ENCODE measurements at places on chromosomes 12 and 14.
A peak's percentile ranks its signal among the peaks of the same experiment; 100 is the strongest.

GRCh38 chr12:51822956-51823355 lies 25.6 kb downstream of the FIGNL2 start:
- DNase-seq = no peak

- DNase-seq = no peak
These were observed 117.2 kb upstream of the DIO3 start for GRCh38 chr14:101444116-101444515.

GRCh38 chr12:110762891-110763290 lies 20.2 kb upstream of the PPP1CC start:
- DNase-seq = no peak

DNA sequence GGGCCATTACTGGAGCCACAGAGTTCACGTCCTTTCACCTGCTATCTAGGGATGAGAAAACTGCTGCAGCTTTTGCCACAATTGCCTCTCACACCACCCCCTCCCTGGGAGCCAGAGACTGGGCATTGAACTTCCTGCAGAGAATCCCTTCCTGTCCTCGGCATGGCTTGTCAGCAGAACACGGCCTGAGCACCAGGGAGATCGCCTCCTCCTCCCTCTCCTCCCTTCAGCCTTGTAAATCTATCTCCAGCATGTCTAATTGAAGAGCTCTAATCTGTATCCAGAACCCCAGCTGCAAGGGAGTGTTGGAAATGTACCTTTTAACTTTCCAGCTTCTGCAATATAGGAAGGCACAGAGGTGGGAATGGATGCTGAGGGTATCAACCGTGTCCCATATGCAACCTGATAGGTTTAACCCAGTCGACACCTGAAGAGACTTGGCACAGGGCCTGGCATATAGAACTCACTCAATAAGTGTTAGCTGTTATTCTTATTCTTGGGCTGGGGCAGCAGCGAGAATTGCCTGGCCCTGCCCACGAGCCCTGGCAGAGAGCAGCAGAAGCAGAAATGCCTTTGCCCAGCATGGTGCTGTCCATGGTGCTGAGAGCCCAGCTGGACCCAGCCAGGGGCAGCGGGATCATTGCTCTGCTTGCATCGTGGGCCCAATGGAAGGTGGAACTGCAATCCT lies 26.8 kb downstream of the TMEM63C start:
- DNase-seq = no peak

GRCh38 chr12:56593909-56594621 lies 36.1 kb downstream of the BAZ2A start:
- DNase-seq = peak; percentile 57

- DNase-seq = no peak
These were observed 215.0 kb downstream of the KIF26A start for GRCh38 chr14:104353221-104353920.

DNA sequence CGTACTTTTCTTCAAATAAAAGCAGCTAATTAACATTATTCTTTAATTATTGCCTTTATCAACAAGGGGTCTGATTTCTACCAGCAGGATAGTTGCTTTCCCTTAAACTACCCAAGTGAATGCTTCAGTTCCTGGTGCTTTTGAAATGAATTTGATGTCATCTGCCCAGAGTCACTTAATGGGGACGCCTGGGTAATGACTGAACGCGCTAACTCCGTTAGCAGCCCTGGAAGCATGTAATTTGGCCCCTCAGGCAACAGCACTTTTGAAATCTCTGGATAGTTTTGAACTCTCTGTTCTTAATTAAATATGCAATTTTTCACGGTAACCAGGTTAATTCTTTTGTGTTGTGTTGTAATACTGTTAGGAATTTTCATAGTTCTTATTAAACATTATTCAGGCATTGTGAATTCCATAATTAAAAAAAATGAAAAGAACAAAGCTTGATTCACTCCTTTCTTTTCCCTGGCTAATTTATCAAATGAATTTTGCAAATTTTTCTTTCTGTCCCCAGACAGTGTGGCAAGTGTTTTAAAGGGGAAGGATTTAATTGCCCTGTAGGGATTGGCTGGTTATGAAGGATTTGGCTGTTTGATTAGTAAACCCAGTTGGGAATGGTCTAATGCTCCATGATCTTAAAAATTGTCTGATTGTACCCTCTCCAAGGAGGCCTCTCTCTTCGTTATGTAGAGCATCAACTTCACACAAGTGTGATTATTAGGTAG lies 137.5 kb upstream of the MYL2 start:
- no peak for DNase-seq

GRCh38 chr14:87869619-87870583 lies 123.1 kb downstream of the GALC start:
- DNase-seq = no peak

DNA sequence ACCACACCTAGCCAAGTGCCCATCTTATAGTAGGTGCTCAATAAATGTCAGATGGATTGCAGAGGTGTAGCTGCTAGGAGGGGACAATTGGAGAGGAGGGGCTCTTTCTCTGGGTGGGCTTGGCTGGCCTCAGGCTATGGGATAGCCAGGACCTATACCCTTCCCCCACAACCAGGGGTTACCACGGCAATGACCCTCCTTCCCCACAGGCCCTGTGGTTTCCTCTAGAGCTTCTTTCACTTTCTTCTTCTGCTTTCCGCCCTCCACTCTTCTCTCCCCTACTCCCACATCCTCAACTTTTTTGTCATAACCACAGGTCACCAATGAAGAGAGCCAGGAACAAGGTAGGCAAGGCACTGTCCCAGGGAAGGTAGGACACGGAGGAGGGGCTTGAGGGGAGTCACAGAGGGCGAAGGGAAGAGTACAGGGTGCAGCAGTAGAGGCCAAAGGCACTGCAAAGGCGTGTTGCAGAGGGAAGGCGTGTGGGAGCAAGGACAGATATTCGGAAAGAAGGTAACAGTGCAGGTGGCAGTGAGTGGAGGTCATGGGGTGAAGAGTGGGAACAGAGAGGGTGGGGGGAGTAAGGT lies 1.9 kb upstream of the ITGB7 start:
- no peak for DNase-seq

DNA sequence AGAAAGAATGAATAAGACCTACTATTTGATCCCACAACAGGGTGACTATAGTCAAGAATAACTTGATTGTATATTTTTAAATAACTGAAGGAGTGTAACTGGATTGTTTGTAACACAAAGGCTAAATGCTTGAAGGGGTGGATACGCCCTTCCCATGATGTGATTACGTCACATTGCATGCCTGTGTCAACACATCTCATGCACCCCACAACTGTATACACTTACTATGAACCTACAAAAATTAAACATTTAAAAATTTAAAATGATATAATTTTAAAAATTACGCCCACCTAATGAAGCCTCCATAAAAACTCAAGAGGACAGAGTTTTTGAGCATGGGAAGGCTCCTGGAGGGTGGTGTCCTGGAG lies 94.5 kb downstream of the SCARB1 start:
- no peak for DNase-seq

DNA sequence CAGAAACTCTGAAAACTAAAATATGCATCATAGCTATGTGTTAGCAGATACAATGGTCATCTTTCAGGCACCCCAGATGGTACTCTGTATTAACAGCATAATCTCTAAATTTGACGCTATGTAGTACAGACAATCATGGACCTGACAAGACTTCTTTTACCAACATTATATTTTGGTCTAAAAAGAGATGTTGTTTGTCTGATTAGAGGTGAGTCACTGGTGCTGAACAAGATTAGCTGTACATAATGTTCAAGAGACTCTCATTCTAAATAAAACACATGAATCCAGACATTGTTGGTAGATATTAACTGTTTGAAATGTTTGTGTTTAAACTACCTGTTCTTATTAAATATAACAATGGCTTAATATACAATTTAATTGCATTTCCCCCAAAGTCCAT lies 146.4 kb upstream of the LMNTD1 start:
- DNase-seq = no peak

GRCh38 chr14:31968107-31968810 lies 108.8 kb upstream of the ARHGAP5 start:
- DNase-seq = no peak

DNA sequence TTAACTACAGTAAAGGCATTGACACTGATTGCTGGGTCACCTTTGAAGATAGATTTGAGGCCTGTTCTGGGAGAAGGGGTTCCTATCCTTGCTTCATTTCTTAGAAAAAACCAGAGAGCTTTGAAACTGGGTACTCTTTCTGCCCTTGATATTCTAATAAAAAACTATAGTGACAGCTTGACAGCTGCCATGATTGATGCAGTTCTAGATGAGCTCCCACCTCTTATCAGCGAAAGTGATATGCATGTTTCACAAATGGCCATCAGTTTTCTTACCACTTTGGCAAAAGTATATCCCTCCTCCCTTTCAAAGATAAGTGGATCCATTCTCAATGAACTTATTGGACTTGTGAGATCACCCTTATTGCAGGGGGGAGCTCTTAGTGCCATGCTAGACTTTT lies 36.4 kb downstream of the CAND1 start:
- DNase-seq = no peak

- DNase-seq = no peak
These were observed at the start of gene KLRC4 for GRCh38 chr12:10409392-10409791. Gene KLRC4 (minus strand): TSS chr12:10409757. CDS start chr12:10409575, 182 bp downstream.

DNA sequence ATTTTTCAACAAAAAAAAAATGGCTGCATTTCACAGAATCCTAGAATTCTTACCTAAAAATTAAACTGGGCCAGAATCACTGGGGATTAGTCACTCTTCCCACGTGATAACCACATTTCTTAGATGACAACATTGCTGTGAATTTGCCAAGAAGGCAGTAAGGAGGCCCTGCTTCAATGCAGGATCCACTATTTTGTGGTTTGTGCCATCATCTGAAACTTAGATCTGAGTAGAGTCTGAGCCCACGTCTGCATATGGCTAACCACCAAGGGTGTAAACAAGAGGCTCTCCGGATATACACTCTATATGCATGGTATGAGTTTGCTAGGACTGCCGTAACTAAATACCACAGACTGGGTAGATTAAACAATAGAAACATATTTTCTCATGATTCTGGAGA lies 24.4 kb upstream of the TBX5 start:
- no peak for DNase-seq

DNA sequence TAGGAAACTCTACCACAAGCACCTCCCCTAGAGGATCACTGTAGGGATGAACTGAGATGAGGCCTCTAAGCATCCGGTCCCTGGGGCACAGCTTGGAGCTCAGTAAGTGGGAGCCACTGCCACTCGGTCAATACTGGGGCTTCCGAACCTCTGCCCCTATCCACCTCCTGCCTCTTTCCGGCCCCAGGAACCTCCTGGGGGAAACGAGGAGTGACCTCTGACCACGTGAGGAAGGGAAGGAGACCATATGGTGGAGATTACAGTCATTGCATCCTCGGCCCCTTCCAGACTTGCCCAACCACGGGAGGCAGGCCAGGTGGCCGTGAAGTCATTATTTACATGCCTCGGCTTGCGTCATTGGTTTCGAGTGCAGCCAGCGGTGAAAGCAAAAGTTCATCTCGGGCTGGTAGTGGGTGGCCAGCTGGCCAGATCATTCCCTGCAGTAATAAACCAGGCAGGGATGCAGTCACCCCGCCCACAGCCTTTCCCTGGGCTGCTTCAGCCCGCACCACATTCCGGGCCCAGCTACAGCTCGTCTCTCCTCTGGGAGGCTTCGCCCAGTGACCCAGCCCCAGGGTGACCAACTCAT lies 65.4 kb downstream of the C14orf132 start:
- no peak for DNase-seq

DNA sequence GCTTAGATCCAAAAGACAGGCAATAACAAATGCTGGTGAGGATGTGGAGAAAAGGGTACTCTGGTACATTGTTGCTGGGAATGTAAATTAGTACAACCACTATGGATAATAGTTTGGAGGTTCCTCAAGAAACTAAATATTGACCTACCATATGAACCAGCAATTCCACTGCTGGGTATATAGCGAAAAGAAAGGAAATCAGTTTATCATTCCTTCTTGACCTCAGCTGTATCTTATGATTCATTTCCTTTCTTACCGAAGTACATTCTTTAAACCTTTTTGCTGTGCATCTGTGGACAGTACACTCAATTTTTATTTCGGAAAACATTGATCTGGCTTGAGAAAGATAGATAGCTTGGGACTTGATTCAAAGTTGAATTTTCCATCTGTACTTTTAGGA lies 183.2 kb upstream of the LRFN5 start:
- DNase-seq = no peak

DNA sequence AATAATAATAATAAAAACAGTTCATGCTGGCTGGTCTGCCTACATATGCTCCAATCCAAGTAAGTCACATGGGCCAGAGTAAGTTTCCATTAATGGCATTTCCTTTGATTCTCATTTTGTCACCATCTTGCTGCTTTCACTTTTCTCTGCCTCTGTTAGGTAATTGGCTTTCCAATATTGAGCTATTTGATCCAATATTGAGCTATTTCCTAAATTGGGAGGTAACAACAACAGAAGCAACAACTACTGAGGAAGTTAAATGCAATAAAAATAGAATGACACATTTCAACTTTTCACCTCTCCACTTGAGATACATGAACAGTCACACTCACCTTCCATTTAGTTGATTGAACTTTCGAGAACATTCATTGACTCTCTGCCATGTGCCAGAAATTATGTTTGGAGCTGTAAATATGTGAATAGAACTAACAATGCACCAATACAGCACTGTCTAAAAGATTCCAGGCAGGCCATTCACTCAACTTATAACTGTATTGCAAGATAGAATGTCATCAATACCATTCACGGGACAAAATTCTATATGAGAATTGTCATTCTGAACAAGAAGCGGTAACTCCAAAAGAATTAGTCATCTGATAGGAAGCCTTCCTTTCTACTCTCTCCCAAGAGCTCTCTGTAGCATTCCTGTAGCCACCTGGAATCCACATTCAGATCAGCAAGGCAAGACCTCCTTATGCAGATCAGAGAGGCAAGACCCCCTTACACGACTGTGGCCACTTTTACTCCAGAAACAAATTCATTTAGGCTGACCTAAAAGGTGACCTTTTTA lies 136.4 kb downstream of the PHLDA1 start:
- no peak for DNase-seq

DNA sequence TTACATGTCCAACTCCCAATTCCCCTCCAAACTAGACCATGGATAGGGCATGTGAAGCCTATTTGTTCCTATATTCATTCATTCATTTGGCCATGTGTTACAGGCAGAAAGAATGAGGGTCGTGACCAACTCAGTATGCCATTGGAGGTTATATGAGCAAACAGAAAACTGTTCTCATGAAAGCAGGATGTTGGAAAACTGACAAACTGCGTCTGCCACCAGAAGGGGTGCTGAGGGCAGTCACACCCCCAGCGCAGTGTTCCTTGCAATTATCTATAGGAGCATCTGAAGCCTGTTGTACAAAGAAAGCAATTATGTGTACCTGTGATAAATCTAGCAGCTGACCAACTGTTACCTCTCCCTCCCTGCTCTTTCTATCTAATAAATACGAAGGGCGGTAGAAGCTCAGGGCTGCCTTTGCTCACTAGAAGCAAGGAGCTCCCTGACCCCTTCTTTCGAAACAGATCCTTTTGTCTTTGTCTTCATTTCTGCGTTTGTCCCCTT lies 21.1 kb downstream of the ENTPD5 start:
- DNase-seq = no peak

GRCh38 chr12:78316136-78316535 lies 485.4 kb downstream of the NAV3 start:
- DNase-seq = no peak

GRCh38 chr14:93978735-93979134 lies 2.4 kb upstream of the ASB2 start:
- no peak for DNase-seq

All from iPS DF 6.9 (cell line).